Astrocyte of the spinal cord (primary cell): ENCODE measurements at places on chromosomes 2 and 18.

DNA sequence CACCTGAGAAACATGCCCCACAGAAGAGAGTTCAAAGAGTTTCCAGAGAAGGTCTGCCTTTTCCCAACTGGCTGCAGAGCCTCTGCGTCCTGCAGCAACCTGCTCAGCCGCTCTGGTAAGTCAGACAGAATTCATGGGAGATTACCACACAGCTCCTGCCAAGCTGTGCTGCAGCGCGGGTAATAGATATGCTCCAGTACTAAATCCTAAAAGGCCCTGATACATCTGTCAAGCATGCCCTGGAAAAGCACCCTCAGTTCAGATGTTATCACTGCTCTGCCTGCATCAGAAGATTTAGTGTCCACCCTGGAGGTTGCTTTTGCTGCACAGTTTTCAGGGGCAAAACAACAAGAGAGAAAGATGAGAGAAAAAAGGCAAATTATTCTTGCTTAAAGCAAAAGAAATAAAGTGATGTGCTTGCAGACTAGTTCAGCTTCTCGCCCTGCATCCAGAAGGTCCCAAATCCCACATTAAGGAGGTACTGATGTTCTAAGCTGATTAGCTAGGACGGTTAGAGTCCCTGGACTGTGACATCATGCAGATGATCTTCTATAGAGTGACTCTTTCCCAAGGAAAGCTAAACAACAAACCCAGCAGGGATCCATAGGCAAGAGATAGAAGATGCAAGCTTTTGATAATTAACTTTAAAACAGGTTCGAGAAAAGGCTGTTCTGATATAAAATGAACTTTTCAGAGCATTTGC, 488.6 kb downstream of the BCL11A start:
- no peak for DNase-seq

- DNase-seq = peak; percentile 98
Observed at GRCh38 chr2:65432227-65433190, at the start of gene SPRED2. TSS of gene SPRED2 (minus strand) at chr2:65432599. CDS start at chr2:65431987, 612 bp downstream.

DNA sequence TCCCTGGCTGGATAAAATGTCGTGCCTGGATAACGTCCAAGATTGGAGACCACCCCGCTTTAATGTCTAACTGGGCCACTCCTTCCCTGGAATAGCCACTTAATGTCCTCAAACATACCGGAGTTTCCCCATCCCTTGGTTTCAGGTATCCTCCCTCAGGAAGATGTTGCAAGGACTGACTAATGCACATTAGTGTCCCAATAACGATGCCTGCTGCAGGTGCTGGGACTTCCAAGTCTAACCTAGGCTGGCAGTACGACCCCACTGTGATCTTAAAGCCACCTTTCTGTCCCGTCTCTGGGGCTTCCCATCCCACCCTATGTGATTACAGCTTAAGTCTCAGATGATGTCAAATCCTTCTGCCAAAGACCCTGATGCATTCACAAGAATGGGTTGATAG, 1.1 kb upstream of the ATP6V1C2 start:
- DNase-seq = no peak

GRCh38 chr2:120927265-120927628, 191.6 kb downstream of the GLI2 start:
- no peak for DNase-seq

GRCh38 chr2:102253753-102254150, 57.6 kb upstream of the IL1RL1 start:
- DNase-seq = peak; percentile 23

DNA sequence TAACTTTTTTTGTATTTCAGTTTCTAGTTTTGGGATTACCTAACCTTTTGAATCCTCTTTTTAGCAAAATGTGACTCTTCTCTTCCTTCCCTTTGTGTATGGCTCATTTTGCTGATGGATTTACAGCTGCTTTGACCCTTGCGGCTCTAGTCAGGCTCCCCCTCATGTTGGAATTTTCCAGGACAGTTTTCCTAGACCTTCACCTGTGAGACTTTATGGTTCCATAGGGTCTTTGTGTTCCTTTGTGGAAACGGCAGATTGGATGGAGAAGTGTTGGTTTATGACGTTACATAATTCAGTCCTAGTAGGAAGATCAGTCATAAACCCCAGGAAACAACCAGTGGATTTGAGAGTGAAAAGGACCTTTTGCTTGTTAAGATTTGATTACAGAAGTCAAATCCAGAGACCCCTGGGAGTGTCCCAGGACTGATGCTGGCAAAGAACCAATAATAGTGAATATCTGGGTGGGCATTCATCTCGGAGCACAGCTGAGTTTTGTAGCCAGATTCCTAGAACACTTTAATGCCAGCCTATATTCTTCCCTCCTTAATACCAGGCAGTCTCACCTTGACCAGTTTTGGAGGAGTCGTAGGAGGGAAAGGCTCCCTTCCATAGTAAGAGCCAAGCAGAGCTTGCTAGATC, 42.7 kb downstream of the SOCS6 start:
- no peak for DNase-seq

GRCh38 chr2:113173542-113174375, at the start of gene PSD4:
TSS of gene PSD4 (plus strand) at chr2:113173971. CDS start at chr2:113182457, 8,486 bp downstream.
- DNase-seq = no peak

GRCh38 chr2:24734741-24735140, 58.5 kb downstream of the PTRHD1 start:
- DNase-seq = no peak

DNA sequence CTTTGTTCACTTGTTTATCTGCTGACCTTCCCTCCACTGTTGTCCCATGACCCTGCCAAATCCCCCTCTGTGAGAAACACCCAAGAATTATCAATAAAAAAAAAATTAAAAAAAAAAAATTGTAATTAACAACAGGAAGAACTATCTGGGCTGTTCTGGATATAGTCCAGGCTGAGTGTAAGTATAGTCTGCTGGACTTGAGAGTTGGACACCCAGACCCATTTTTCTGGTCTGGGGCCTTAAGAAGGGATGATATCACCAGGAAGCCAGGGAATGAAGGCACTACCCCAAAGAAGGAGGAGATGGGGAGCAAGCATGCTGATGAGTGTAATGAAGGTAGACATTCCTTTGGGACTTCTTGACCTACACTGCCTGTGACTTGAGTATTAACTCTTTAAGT, 72.1 kb upstream of the ZFP36L2 start:
- no peak for DNase-seq

DNA sequence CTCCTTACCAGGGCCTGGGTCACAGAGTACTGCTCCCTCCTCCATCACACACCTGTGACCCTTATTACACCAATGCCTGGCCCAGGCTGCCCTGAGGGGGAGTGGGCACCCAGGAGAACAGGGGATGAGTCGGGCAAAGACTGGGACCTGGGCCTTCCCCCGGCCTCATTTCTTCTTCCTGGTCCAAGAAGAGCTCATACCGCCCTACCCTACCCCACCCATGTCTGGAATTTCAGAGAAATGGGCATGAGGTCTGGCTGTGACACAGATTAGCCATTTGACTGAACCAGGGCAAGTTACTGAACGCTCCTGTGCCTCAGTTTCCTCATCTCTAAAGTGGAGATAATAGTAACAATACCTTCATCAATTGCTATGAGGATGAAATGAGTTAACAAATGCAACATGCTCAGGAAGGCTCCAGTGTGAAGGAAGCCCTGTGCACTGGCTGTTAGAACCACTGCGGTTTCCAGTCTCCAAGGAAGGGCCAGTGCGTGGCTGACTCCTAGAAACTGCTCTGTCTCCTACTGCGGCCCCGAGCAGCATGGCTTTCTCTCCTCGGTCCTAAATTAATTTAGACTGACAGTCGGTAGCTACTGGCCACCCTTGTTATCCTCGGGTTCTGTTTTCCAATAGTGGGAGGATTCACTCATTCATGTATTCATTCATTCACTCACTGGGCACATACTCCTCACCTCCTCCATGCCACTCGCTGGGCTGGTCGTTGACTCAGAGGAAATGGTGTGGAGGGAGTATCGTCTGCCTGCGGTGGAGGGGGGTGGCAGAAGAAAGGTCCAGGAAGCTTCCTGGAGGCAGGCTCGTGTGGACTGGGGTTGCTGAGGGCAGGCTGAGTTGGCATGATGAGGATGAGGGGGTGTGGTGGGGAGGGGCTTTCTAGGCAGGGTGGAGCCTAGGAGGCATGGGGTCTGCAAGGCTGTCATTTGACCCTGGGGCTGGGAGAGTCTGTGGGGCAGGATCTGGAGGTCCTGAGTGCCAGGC, 175.6 kb downstream of the GLI2 start:
- no peak for DNase-seq

DNA sequence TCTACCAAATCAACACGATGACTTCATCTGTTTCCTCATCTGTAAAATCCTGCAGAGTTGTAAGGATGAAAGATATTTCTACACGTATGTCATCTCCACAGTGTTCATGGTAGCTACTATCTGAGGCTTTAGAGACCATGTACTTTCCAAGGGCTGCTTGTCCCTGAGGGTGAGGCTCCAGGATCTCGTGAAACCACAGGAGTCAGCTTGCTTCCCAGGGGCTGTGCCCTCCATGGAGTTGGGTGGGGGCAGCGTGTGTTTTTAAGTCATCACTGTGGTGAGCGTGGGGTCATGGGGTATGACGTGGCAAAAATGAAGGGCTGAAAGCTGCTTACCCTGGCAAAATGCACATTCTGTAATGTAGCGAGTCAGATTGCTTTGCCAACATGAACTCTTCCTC, 81.6 kb downstream of the ASAP2 start:
- DNase-seq = peak; percentile 97

DNA sequence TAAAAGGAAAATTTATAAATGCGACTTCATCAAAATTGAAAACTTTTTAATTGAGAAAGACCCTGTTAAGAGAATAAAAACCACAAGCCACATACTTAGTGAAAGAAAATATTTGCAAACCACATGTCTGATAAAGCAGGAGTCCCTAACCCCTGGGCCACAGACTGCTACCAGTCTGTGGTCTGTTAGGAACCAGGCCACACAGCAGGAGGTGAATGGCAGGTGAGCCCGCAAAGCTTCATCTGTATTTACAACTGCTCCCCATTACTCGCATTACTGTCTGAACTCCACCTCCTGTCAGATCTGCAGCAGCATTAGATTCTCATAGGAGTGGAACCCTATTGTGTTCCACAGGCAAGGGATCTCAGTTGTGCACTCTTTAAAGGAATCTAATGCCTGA, 95.5 kb upstream of the CRACDL start:
- DNase-seq = no peak

- no peak for DNase-seq
Observed at GRCh38 chr2:144240656-144241339, 279.1 kb downstream of the ZEB2 start.

DNA sequence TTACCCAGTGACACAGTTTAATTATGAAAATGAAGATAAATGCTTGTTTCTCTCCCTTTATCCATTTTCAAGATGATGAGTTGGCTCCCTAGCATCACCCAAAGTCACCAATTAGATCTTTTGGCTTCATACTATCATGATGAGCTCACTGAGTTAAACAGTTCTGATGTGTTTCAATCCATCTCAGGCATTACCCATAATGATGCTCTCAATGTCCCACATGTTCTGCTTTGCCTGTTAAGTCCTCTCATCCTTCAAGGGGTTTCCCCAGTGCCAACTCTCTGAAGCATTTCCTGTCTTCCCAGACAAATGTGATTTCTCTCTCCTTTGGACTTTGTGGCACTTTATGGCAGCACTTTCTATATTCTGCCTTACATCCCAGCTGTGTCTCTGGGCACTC, 92.6 kb downstream of the EPB41L3 start:
- no peak for DNase-seq

- no peak for DNase-seq
Observed at GRCh38 chr18:57836557-57836956, 33.4 kb upstream of the ATP8B1 start.

DNA sequence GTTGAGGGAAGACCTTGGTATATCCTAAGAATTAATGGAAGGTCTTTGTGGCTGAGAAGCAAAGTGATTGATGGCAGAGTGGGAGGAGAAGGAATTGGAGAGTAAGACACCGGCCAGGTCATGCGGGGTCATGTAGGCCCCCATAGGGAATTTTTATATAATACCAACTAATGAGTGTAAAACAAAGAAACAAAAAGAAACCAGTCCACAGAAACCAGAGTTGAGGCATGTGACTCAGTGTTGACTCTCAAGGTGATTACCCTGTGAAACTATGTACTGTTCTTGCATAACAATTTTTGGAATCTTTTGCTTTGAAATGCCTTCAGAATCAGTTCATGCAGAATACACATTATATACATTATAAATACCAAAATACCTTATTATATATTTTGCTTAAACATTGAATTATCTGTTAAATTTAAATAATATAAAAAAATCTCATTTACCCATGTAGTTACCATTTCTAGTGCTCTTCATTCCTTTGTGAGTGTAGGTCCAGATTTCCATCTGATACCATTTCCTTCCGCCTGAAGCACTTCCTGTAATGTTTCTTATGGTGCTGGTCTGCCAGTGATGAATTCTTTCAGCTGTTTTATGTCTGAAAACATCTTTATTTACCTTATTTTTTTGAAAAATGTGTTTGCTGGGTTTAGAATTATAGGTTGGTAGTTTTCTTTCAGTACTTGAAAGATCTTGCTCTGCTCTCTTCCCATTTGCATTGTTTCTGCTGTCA, 8.6 kb downstream of the CLIP4 start:
- peak; percentile 87 for DNase-seq

GRCh38 chr2:215740071-215740470, 273.3 kb downstream of the MREG start:
- no peak for DNase-seq

GRCh38 chr2:53036196-53036595, 731.4 kb upstream of the CHAC2 start:
- peak; percentile 76 for DNase-seq

DNA sequence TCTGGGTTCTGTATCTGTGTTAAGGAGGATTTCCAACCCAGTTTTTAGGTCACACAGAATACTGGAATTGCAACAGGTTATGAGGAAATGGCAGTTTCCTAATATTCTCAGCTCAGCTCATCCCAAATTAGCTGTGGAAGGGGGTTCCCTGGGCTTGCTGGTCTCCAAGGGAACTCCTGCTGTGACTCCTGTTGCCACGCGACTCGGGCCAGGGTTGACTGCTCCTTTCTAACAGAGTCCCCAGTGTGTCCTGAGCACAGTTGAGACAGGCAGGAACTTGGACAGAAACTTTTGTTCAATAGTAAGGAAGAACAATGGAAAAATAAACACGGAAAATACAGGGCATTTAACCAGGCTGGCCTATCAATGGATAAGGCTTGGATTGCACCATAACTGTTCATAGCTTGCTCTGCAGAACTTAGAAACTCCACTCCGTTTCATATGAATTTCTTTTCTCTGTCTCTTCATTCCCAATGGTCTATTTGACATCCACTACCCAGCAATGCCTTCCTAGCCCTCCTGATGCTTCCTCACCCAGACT, 3.8 kb upstream of the ROCK2 start:
- DNase-seq = no peak

DNA sequence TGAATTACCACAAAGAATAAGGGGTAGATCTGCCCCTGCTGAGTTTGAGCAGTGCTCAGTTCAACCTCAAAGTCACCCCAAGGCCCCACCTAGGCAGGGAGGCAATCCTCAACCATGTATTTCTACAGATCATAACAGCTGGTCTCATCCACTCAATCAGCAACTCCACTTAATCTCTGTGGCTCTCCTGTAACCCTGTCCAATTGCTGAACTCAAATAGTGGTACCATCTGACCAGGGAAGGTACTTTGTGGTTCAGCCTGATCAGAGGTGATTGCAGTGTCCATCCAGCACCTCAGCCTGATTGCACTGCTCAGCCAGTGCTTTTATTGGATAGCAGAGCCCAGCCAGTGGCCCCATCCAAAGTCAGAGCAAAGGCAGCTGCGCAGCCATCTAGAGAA, 91.0 kb upstream of the SLC4A10 start:
- DNase-seq = no peak
